Fibroblast of skin of left quadriceps (primary cell): ENCODE measurements at places on chromosomes 13 and 19.
A peak's percentile ranks its signal among the peaks of the same experiment; 100 is the strongest.

- no peak for DNase-seq
Observed at GRCh38 chr19:49125025-49125731, 5.8 kb downstream of the PPFIA3 start.

DNA sequence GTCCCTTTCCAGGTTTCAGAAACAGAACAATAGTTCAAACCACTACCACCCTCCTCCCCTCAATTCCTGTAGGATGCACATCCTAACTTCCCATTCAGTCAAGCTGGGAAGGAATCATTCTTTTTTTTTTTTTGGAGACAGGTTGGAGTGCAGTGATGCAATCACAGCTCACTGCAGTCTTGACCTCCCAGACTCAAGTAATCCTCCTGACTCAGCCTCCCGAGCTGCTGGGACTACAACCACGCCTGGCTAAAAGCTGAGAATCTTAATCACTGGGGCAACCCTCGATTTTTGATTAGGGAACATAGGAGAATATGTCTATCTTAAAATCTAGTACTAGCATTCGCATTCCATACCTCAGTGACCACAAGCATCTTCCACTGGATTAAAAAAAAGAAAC lies 146.2 kb downstream of the ABCC4 start:
- DNase-seq: no peak

DNA sequence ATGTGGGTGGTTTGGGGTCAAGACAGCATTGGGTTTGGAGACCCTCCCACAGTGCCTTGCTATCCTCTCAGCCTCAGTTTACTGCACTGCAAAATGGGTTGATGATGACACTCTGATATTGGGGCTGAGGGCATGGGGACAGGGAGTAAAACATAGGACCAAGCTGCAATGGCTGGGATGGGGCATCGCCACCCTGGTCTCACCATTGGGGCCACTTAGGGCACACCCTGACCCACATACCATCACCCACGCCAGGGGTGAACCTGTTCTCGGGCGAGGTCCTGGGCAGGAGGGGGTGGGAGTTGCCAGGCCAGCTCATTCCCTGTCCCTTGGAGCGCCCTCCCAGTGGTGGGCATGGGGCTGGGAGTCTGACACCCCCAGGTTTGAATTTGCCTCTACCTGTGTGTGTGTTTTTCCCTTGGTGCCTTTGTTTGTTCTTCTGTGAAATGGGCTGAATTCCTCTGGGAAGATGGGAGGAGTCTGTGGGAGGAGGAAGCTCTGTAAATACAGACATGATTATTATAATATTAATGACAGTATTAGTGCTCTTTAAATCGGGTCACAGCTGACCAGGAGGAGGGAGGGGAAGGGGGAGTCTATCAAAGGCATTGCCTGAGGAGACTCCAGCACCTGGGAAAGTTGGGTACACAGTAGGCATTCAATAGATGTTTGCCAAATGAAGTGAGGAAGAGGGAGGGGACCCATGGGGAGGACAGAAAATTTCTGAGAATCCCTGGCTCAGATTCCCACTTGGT lies 2.2 kb upstream of the FCHO1 start:
- no peak for DNase-seq

DNA sequence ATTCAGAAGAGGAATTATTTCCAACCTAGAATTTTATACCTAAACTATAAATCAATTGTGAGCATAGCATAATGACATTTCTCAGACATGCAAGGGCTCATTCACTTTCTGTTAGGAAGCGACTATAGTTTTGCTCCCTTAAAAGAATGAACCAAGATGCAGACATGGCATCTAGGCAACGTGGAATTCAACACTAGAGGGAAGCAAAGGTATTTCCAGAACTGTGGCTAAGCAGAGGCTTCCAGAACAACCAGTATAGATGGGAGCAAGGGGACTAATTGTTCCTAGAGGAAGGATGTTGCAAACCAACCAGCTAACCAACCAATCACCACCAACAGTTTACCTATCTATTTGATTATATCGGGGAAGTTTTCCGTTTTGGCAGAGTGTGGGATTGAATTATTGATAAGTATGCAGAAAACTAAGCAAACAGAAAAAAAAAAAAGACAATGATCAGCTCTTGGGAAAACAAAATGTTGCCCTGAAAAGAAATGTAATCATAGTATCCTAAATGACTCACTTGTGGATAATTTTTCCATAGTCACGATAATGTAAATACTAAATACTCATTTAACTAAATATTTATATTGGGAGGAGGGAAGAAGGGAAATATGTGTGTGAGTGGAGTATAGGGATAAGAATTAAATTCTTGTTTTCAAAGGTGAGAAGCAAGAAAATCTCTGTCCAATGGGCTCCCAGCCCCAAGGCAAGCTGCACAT lies 21.1 kb downstream of the ARL11 start:
- DNase-seq: peak; percentile 16

DNA sequence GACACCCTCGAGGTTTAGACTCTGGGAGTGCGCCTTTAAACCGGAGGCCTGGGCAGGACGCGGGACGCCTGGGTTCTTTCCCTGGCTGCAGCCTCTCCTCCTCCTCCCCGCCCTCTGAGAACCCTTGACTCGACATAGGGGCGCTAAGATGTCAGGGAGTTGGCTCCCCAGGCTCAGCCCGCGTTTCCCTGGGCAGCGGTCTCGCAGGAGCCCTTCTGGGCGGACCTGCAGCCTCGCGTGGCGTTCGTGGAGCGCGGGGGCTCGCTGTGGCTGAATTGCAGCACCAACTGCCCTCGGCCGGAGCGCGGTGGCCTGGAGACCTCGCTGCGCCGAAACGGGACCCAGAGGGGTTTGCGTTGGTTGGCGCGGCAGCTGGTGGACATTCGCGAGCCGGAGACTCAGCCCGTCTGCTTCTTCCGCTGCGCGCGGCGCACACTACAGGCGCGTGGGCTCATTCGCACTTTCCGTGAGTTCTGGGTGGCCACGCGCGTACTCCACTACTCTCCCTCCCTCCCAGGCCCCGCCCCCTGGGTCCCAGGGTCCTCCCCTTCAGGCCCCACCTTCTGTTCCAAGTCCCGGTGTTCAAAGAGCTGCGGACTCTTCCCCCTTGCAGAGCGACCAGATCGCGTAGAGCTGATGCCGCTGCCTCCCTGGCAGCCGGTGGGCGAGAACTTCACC lies 1.3 kb downstream of the ICAM5 start:
- DNase-seq: no peak

DNA sequence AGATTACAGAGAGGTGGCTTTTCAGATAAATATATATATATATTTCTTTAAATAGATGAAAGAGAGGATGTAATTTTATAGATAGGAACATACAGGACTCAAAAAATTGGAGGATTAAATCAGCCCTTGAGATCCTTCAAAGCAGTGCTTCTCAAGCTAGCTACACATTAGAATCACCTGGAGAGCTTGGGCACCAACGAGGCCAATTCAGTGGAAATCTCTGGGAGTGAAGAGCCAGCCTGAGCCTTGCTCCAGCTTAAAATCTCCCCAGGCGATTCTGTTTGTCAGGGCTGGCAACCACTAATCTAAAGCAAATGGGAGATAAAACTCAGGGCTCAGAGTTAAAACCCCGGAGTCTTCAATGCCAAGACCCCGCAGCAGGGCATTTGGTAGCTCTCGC lies 15.0 kb upstream of the CLN5 start:
- DNase-seq: no peak
